Iris pigment epithelial cell (primary cell): ENCODE measurements at places on chromosomes 5 and 9.

- DNase-seq: no peak
These were observed 76.9 kb downstream of the SFXN1 start for GRCh38 chr5:175555168-175555785.

DNA sequence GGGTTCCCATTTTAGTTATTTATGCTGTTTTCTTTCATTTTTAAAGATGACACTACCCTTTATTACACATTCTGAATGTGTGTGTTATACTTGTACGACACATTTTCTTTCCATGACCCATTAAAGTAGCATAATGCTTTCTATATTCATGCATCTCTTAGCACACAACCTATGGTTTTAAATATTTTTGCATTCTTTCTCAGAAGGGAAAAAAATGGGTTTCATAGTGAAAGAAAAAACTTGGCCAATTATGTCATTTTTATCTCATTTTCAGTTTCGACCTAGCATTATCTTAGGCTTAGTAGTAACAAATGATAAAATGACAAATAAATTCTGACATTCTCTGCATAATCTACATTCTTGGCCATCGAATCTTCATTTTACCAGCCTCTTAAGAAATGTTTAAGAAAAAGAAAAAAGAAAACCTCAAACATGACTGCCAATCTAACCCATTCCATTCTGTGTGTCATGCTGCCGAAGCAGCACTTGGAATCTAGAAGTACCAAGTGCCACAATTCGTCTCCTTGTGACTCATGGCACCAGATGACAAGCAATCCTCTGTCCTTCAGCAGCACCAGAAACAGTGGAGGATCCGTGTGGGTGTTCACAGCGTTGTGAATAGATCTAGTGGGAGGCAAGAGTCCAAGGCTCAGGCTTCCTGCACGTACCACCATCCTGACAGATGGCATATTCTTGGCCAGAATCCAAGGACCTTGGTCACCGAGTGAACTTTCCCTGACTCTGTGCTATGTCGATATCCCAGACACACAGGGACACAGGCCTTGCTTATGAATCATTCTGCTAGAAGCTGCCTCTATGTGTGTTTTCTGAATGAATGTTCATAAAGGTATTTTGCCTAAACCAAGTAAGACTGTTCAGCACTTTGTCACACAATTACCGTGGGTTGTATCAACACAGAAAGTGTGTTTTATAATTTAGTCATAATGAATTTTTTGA lies 502.7 kb downstream of the NR2F1-AS1 start:
- peak; percentile 92 for DNase-seq

DNA sequence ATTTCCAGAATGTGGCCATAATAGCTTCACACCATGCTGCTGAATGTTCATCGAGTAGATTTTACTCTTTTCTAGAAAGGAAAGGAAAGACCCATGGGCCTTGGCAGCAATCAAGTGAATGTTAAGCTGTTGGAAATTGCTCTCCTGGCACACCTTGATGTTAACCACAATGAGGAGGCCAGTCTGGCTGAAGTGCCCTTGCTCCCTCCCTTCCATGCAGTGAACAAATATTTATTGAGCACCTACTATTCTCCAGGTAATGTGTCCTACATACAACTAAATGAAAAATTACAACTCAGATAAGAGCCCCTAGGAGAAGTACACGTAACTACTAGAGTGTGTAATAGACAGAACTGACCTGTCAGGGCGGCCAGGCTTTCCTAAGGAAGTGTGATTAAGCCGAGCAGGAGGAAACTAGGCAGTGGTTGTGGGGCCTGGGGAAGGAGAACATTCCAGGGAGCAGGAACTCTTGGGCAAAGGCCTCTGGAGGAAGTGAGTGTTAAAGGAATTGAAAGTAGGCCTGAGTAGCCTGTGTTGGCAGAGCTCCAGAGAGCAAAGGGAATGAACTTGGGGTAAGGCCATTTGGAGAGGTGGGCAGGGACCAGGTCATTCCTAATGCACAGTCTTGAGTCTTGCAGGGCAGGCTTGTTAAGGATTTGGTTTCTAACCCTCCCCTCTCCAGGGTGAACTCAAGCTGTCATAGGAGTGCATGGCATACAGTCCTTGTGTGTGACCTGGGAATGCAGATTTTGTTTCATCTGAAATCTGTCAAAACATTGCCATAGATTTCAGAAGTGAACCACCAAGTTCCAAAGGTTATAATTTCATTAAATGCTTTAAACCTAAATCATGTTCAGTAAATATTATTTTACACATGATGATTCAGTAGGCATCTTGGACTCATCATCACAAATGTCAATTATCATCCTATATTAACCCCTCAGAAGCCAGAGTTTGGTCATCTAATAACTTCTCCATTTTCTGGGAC lies 9.0 kb upstream of the ZSWIM6 start:
- DNase-seq: no peak

- no peak for DNase-seq
These were observed 149.7 kb upstream of the SPRY4 start for GRCh38 chr5:142474431-142475094.

DNA sequence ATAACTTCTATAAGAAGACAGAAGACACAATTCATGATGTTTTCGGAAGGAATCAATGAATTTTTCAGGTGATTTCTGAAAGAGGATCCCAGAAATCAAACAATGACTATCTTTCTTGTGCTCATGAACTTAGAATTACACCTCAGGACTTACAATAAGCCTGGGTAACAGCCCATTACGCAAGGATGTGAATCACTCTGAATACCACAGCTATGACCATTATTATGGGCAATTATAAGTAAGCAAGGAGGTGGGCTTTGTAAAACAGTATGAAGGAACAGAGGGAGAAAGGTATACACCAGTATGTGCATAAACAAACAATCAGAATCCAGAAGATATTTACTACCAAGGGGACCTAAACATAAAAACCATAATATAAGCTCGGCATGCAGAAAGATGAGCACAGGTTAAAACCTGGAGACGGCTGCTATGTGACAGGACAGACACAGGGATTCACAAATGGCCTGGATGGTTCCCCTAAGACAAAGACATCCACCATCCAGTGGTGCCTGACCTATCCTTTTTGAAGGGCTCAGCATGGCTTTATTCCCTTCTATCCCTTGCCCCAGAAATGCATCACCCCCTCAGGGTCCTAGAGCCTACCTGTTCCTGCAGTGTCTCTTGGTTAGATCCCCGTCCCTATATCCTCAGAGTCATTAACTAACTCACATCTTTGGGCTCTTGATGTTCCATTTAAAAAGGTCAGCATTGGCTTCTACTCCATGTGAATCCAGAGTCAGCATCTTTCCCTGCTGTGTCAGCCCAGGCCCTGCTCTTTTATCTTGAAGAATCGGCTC lies 21.8 kb upstream of the PPP2CA start:
- DNase-seq: peak; percentile 97

GRCh38 chr5:134567641-134568336 lies 42.3 kb downstream of the JADE2 start:
- peak; percentile 74 for DNase-seq

GRCh38 chr5:51018423-51018822 lies 352.0 kb downstream of the PARP8 start:
- no peak for DNase-seq

- no peak for DNase-seq
These were observed 61.5 kb upstream of the TEX48 start for GRCh38 chr9:114743446-114743845.

DNA sequence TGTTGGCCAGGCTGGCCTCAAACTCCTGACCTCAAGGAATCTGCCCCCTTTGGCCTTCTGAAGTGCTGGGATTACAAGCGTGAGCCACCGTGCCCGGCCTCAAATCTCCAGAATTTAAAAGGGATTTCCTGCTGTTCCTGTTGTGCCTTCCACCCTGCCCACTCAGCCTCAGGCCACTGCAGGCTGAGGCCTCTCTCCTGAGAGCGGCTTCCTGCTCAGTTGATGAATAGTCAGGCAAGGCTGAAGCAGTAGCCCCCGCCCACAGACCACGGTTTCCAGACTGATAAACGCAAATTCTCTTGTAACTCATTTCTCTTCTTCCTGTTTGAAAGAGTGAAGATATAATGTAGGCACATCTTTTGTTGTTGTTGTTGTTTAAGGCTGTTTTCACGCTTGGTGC lies 127.0 kb upstream of the PLCXD3 start:
- no peak for DNase-seq

- DNase-seq: no peak
These were observed 165.5 kb downstream of the C9orf50 start for GRCh38 chr9:129455151-129455995.

DNA sequence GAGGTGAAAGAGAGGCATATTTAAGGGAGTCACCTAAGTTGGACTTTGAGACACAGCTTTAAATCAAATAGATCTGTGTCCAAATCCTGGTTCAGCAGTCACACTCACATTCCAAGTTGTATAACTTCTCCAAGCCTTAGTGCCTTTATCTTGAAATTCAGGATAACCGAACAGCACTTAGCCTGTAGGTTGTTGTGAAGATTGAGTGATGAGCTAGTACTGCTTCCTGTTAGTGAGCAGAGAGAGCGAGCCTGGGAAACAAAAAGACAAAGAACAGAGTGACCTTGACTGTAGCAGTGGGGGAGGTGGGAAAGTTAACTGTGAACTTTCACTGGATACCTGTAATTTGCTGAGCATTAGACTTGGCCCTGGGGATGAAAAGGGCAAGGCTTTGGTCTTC lies 22.4 kb downstream of the MAML1 start:
- peak; percentile 61 for DNase-seq

DNA sequence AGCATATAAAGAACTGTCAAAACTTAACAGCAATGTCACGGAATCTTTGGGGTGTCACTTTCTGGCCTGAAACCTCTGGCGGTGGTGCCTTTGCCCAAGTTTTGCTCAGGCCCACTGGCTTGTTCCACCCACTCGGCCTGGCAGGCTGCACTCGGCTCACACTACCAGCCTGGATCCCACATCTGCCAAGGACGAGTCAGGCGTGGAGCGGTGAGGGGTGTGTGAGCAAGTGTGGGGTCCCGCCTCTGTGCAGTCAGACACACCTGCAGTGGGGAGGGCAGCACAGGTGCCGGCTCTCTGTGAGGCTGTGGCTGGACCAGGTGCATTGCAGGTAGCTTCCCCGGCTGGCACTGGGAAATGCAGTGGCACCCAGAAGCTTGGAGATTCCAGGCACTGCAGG lies 40.0 kb downstream of the TSPAN17 start:
- DNase-seq: no peak

DNA sequence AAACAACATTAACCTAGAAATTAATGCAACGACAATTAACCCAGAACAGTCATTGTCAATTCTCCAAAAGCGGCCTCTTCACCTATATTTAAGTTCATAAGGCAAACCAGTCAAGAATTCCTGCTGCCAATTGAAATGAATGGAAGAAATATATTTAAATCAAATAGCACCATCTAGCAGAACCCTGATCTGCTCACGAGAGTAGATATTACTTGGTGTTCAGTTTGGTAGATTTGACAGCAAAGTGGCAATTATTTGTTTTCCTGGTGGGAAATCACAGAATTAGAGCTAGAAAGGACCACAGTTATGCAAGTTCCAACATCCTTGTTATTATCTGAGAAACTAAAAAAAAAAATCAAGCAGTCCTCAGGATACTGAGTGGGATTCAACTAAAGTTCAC lies 2.3 kb downstream of the SSBP2 start:
- no peak for DNase-seq

DNA sequence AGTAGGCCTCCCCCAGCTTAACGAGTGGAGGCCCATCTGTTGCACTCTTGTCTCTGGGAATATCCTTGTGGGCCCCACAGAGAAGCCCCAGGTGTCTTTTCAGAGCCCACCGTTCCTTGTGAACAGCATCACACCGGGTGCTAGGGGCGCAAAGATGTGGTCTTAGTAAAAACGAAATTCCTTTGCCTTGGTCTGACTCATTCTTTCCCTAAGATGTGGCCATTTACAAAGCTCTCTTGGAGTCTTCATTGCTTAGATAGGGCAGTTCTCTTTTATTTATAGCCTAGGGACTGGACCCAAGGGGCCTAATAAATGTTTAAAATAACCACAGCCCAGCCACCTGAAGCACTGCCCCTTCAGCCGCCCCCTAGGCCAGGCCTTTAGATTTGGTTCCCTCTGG lies 52.8 kb upstream of the RPL26L1 start:
- DNase-seq: peak; percentile 90

GRCh38 chr5:7850395-7851239 lies at the start of gene CFAP90:
Gene CFAP90, minus strand, starts transcription at chr5:7851133. Its CDS starts 112 bp downstream, at chr5:7851021.
- peak; percentile 57 for DNase-seq

- DNase-seq: no peak
These were observed 35.4 kb downstream of the SEMA6A start for GRCh38 chr5:116539222-116539621.

DNA sequence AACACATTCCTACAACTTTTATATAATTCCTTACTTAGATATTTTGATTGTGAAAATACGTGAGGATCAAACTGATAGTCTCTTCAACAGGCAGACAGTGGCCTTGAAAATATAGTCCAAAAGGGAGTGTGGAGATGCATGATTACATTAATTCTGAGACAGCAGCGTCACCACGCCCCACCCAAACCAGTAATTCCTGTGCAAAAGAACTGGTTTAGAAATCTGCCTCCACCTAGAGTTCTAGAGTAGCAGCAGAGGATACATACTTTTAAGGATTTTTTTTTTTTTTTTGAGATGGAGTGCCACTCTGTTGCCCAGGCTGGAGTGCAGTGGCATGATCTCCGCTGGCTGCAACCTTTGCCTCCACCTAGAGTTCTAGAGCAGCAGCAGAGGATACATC lies 1.6 kb upstream of the TUT7 start:
- no peak for DNase-seq

GRCh38 chr9:135797507-135798262 lies 95.7 kb downstream of the KCNT1 start:
- DNase-seq: peak; percentile 44

- peak; percentile 21 for DNase-seq
These were observed 106.6 kb downstream of the PDE8B start for GRCh38 chr5:77316871-77317661.

- DNase-seq: no peak
These were observed 295.8 kb upstream of the IRX4 start for GRCh38 chr5:2178528-2178927.

GRCh38 chr9:70031141-70031545 lies 12.5 kb upstream of the MAMDC2 start:
- peak; percentile 87 for DNase-seq

DNA sequence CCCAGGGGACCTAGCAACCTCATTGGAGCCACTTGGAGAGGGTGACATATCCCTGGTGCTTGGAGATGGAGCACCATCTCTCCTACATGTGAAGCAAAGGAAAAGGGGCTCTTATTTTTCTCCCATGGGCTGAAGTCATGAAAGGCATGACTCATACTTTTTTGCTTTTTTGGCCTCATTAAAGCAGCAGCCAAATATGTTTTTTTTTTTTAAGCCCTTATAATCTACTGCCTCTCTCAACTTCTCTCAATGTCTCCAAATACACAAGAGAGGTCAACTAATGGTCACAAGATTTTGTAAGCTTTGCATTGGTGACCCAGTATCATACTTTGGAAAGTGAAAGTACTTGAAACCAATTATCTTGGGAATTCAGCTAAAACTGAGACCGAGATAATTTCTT lies 1.6 kb upstream of the CFAP90 start:
- DNase-seq: peak; percentile 67

DNA sequence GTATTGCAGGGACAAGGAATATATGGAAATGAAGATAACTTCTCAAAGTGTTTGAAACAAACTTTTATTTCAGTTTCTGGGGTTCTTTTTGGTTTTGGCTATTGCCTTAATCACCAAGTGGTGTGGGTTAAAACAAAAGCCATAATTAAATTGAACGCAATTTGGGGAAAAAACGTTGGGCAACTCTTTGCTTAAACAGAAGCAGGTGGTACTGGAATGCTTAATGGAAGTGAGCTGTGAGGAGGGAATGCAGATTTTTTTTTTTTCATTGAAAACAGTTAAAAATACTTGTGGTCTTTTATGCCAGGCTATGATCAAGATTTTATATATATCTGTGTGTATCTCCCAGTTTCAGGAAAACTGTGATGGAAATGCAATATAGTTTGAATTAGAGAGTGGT lies 195.7 kb upstream of the TUT7 start:
- DNase-seq: no peak

- no peak for DNase-seq
These were observed 4.2 kb downstream of the ARID3C start for GRCh38 chr9:34624475-34625185.
